ENCODE measurements at places on chromosomes 4 and X.

GRCh38 chr4:165971933-165972332, 98.9 kb downstream of the TLL1 start:
- DNase-seq: no peak

DNA sequence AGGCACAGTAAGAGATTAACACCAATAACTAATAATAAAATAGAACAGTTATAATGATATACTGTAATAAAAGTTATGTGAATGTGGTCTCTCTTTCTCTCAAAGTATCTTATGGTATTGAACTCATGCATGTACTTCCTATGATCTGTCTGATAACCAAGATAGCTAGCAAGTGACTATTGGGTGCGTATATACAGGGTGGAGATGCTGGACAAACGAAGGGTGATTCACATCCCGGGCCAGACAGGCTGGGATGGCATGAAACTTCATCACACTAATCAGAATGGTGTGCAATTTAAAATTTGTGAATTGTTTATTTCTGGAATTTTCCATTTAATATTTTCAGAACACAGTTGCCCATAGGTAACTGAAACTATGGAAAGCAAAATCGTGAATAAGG, 96.8 kb downstream of the PHEX start:
- no peak for DNase-seq

GRCh38 chr4:82721819-82722423, 76.7 kb downstream of the SCD5 start:
- no peak for DNase-seq

GRCh38 chr4:907691-908425, 24.3 kb downstream of the GAK start:
- DNase-seq: no peak

- DNase-seq: no peak
Observed at GRCh38 chr4:74206088-74206825, 48.3 kb downstream of the MTHFD2L start.

DNA sequence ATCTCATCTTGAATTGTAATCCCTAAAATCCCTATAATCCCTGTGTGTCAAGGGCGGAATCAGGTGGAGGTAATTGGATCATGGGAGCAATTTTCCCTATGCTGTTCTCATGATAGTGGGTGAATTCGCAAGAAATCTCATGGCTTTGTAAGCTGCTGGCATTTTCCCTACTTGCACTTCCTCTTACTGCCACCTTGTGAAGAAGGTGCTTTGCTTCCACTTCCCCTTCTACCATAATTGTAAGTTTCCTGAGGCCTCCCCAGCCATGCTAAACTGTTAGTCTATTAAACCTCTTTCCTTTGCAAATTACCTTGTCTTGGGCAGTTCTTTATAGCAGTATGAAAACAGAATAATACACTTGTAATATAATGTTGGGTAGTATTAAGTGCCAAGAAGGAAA, 1087.4 kb upstream of the SLIT2 start:
- DNase-seq: no peak

GRCh38 chrX:153820601-153821000, 9.7 kb downstream of the PDZD4 start:
- no peak for DNase-seq

GRCh38 chr4:1360423-1361283, 13.6 kb downstream of the UVSSA start:
- no peak for DNase-seq

- no peak for DNase-seq
Observed at GRCh38 chr4:107094332-107094731, 58.2 kb upstream of the DKK2 start.

DNA sequence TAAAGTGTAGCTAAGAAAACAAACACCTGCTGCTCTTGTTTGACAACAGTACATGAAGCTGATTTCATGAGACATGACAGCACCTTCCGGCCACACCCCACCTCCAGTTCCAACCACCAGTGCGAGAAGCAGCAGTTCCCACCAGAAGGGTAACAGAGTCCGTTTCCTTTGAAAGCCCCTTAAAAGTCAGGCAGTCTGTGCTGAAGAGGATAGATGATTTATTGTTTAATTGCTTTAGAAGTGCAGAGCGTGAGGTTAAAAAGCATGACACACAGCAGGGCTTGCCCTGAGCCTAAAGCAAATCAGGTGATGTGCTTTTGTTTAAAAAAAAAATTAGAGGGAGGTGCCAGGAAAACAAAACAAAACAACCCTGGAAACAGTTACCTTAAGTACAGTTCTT, 82.6 kb downstream of the HADH start:
- no peak for DNase-seq

- DNase-seq: no peak
Observed at GRCh38 chr4:173231916-173232315, 63.3 kb downstream of the GALNT7 start.

GRCh38 chr4:36758312-36759178, 477.1 kb downstream of the DTHD1 start:
- no peak for DNase-seq

GRCh38 chrX:132467989-132468388, 20.8 kb downstream of the MBNL3 start:
- DNase-seq: no peak

GRCh38 chr4:102116121-102116520, 229.2 kb downstream of the SLC39A8 start:
- no peak for DNase-seq

DNA sequence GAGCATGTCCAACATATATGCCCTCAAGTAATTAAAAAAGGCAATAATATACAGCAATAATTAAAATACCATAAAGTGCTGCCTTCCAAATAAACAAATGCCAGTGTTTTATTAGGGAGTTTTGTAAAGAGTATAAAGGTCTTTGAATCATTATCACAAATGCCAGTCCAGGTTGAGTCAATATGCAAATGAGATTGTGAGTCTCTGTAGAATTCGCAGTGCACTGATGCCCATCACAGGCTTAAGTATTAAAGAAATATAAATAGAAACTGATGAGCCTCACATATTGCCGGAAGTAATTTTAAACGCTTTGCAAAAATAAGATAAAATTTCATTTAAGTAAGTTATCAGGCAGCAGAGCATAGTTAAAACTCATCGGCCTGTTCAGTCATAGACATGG, 205.0 kb upstream of the TECRL start:
- DNase-seq: no peak

DNA sequence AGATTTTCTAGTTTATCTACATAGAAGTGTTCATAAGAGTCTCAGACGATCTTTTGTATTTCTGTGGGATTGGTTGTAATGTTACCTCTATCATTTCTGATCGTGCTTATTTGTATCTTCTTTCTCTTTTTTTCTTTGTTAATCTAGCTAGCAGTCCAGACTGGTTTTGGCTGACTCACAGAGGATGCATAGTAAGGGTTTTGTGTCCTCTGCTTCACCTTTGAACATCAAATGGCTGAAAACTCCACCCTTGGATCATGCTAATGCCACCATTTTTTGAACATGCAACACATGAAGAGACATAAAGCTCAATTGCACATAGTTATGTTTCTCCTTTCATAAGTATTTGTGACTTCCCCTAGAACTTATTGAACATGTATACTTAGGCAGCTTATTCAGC, 22.8 kb downstream of the TMPRSS11A start:
- no peak for DNase-seq

DNA sequence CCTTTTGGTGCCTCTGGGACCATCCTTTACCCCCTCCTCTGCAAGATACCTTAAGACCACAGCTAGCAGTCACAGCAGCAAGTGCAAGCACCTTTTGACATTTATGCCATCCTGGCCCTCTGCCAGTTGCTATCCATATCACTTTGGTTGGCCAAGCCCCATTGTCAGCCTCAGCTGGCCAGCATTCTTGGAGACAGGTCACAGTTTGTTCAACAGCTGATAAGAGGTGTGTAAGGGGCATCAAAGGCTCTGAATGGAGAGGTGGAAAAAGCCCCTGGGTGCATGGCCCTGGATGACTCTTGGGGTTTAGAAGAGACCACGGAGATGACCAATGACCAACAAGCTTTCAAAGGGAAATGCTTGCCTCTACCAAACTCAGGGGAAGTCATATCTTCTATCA, 133.6 kb upstream of the MAMLD1 start:
- no peak for DNase-seq

DNA sequence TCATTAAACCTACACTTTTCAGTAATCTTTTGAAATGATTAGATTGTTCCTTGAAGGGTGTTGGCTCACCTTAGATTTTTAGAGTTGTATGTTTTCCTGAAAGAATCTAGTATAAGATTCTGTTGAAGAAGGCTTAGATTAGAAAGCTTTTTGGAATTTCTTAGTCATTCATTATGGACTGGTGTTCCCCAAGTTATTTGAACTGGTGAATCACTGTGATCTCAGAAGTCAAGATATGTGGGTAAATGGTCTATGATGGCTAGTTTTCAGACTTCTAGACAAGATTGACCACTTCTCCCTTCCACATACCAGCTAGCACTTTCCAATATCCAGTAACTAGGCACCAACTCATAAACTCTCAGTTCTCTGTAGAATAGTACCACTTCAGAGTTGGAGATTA, 138.1 kb downstream of the KDM6A start:
- DNase-seq: no peak

DNA sequence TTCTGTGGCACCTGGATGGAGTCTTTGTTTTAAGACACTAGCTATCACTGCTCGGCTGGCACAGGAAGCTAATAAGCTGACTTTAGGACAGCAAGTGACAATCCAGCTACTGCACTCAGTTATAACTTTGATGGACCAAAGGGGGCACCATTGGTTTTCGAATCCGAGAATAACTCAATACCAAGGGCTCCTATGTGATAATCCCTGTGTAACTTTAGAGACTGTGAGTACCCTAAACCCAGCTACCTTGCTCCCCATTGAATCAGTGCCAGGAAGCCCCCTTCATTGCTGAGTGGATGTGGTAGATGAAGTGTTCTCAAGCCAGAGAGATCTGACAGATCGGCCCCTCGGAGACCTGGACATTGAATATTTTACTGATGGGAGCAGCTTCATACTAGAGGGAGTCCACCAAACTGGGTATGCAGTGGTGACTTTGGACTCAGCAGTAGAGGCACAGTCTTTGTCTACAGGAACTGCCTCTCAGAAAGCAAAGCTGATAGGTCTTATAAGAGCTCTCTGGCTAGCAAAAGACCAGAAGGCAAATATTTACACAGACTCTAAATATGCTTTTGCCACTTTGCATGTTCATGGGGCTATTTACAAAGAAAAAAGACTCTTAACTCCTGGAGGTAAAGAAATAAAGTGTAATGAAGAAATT, 35.5 kb upstream of the UGT2B7 start:
- DNase-seq: no peak

DNA sequence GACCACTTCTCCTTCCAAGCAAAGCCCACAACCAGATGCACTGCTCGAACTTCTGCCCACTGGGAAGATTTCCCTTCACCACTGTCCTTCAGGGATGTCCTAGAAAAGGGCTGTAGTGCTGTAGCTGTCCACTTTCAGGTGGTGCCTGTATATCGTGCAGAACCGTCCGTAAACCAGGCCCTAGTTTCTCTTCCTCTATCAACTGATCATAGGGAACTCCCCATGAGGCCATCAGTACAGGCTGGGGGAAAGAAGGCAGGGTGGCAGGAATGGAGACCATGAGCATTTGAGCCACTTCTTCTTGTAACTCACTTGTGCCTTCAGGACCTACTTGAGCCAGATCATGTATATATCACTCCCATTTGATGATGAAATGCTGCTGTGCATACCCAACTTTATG, 57.3 kb upstream of the FAM9B start:
- no peak for DNase-seq

DNA sequence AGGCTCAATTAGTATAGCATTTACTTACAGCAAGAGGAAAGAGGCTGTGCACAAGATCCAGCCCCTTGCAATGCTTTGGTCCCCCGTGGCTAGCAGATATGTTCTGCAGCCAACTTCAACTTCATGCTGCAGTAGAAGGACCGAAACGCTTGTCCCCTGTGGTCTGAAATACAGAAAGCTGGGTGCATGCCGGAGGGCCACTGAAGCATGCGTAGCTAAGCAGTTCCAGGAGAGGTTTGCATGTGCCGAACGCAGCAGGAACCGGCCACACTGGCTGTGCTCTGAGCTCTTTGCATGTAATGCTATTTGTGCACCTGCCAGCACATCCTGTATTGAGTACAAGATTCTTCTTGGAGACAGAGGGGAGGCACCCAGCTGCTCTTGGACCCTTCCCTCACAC, 35.8 kb upstream of the SHISA3 start:
- DNase-seq: no peak

DNA sequence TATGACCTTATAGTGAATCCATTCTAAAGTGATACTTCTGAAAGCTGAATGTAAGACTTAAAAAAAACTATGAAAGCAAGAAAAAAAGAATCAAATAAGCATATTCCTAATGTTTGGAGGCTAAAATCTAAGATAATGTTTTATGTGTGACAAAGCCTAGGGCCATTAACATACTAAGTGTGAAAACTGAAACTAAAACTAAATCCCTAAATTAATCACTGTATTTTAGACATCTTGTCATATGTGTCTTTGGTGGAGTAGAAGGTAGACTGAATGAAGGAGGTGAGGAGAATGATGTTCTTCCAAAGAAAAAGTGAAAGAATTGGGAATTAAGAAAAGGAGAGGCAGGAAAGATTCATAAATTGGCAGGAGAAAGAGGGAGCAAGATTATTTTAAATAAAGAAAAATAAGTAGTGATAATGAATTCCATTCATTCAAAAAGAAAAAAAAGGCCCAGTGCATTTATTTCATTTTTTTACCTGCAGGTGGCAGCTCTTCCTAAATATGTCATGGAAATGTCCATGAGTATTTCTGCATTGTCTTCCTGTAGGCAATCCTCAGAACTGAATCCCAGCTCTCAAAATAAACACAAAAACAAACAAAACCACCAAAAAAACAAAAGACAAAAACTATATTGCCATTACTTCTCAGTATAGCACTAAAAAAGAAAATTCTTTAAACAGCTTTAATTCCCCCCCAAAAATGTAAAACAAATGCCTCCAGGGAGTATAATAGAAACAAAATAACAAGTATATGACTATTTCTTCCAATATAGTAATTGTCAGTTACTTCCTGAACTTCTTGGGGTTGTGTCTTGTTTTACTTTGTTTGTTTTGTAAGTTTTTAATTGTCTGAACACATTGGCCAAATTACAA, 17.0 kb upstream of the AP1AR start:
- DNase-seq: no peak

GRCh38 chr4:152843481-152844090, 63.8 kb downstream of the ARFIP1 start:
- DNase-seq: no peak

DNA sequence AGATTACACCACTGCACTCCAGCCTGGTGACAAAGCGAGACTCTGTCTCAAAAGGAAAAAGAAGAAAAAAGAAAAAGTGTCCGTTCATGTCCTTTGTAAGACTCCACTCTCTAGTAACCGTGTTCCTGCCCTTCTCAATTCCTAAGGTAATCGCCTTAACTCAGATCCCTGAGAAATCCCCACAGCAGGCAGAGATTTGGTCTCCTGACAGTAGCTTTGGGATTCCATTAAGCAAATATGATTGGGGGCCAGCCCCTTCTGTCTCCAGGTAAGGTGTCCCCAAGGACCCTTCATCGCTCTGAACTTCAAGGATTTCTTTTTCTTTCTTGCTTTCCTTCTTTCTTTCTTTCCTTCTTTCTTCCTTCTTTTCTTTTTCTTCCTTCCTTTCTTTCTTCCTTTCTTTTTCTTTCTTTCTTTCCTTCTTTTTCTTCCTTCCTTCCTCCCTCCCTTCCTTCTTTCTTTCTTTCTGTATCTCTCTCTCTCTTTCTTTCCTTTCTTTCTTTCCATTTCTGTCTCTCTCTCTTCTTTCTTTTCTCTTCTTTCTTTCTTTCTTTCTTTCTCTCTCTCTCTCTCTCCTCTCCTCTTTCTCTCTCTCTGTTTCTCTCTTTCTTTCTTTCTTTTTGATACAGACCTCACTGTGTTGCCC, 2.1 kb upstream of the ASMT start:
- no peak for DNase-seq

- DNase-seq: no peak
Observed at GRCh38 chrX:13248867-13249486, 70.9 kb downstream of the ATXN3L start.

- DNase-seq: no peak
Observed at GRCh38 chr4:8010618-8011017, 71.0 kb upstream of the AFAP1 start.
